ENCODE measurements at places on chromosomes 1 and 21. TPM values are rescaled to one million over a fixed set of nuclear protein-coding genes. Genes with fewer than 3 reads are reported as not detected.

GRCh38 chr1:229003233-229004031 lies 267.5 kb upstream of the RAB4A start:
- no peak for DNase-seq

DNA sequence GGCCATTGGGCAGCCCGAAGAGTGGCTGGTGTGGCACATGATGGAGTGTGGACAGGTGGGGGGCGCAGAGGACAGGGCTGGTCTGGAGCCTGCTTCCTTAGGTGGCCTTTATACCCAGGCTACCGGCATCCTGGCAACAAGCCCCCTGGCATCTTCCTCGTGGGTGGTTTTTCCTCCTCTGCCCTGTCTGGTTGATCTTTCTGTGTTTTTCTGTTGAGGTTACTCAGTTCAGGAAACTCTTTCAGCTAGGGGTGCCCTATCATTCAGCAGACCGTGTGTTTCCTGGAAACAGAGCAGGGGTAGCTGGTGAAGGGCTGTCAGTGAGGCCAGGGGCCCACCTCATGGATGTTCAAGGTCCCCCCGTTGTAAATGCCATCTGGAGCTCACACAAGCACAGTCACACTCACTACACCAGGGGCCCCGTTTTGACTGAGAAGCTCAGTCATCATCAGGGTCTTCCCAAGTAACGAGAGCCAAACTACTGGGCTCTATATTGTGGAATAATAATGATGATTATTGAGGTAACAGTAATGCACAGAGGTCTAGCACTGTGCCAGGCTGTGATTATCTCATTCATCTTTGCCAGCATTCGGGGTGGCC lies at the start of gene KRTAP12-4:
Gene KRTAP12-4 (minus strand): TSS at position 84 of the 600 bp plus-strand sequence. CDS start 45 bp downstream, at position 39.
- no peak for DNase-seq

GRCh38 chr1:151729157-151729965 lies 8.0 kb downstream of the RIIAD1 start:
- DNase-seq, result no peak

The TTC39A gene
- total RNA-seq, result 0.25 TPM

- DNase-seq, result no peak
These were observed 73.4 kb upstream of the NEK2 start for GRCh38 chr1:211748810-211749209.

The KRTAP12-3 gene
- total RNA-seq, result not detected
